AG20443 (cell line): ENCODE measurements at places on chromosomes 13 and 19.

DNA sequence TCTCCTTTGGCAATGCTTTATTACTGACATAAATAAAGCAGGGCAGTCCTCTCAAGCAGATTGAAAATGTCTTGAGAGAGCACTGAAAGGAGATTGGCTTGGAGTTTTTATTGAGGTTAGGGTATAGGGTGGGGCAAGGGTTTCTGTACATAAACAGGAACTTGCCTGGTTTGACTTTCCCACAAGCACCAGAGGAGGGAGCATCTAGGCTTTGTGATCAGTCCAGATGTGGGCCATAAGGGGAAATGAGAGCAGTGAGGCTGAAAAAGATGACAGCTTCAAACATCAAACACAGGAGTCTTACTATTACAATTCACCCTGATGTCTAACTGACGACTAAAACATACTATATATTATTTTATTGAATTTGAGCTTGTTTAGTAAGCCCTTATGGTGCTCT, 260.9 kb downstream of the MTUS2 start:
- DNase-seq = no peak

GRCh38 chr13:92512852-92513251, 713.8 kb upstream of the GPC6 start:
- no peak for DNase-seq

DNA sequence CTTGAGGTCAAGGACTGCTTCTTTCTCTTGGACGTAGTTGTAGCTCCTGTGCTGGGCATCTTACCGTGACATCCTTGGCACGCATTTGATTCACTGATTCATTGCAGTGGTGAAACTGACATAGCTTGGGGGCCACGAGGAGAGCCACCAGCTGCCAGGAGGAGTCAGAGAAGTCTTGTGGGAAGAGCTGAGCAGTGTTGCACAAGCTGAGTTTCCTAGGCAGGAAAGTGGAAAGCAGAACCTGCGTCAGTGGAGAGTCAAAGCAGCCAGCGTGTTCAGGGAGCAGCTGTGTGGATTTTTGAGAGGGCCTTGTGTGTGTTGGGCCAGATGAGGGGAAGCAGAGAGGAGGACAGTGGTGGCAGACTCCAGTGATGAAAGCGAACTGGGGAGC, 5.3 kb upstream of the GPR183 start:
- DNase-seq = peak; percentile 92

DNA sequence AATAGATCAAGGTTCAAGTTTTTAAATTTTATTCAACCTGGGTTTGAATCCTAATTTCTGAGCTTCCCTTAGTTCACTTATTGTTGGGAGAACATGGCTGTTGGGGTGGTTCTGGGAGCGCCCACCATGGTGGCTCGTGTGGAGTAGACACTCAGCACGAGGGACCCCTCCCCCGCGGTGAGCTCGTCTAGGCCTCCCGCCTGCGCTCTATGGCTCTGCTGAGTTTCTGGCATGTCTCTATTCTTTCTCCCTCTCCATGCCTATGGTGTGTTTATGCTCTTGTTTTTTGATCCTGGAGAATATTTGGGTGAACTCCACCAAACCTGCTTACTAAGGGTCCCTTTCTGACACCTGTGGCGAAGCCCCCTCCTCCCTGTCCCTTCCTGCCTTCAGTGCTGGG, 1.6 kb upstream of the EPN1 start:
- no peak for DNase-seq

GRCh38 chr13:85974608-85975366, 175.6 kb upstream of the SLITRK6 start:
- DNase-seq = no peak

DNA sequence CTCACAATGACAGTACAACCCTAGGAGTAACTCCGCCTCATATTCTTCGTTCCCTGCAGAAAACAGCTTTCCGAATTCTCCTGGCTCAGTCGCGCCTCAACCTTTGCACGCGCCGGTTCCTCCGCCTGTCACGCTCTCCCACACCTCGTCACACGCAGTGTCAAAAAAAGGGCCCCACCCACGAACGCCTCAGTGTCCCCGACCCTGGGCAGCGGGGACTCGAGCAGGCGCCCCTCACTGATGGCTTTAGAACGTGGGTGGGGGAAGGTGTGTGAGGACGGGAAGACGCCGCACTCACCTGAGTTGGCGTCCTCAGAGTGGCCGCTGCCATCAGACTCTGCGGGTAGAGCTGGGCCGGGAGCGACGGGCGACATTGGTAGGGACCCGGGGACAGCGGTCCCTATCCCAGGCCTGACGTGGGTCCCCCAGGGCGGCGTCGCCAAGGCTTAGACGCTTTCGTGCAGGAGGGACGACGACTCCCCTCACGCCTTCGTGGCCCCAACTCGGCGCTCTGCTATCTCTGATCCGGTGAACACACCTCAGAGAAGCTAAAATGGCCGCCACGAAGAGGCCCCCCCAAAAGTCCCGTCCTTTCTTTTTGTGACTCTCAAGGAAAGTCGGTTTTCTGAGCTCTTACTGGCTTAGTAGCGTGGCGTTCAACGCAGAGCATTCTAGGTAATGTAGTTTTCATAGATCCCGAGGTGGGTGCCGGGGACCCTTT, at the start of gene ZNF154:
Gene ZNF154 (minus strand): TSS at position 564 of the 721 bp plus-strand sequence. CDS start 233 bp downstream, at position 331.
- peak; percentile 81 for DNase-seq

DNA sequence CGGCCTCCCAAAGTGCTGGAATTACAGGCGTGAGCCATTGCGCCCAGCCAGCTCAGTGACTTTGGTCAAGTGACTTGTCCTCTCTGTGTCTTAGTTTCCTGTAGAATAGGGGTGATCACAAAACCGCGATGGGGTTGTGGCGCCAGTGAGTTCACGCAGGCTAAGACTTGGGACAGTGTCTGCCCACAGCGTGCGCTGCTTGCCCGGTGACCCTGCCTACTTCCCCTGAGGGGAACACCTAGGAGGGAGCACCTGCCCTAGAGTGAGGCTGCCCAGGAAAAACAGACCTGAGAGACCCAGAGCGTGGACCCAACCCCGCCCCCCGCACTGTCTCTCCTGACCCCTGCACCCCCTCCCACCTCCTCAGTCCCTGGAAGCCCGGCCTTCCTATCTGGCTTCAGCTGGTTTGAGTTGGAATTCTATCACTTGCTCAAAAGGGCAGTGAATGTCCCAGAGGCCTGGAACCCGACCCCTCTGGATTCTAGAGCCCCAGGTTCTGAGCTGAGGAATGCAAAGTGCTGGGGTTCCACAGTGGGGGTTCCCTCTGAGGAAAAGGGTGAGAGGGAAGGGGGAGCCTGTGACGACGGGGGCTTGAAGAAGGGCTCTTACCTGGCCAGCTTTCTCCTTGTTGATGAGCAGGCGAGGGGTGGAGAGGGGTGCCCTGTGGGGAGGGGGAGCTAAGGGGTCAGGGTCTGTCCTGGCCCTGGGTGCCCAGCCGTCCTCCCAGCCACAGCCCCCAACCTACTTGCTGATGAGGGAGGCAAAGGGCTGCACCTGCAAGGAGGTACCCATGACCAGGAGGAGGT, 2.2 kb upstream of the RINL start:
- DNase-seq = no peak

GRCh38 chr13:21014139-21014501, 47.3 kb downstream of the LATS2 start:
- DNase-seq = no peak

- no peak for DNase-seq
Observed at GRCh38 chr19:18906605-18907519, 10.9 kb upstream of the CERS1 start.

GRCh38 chr19:45508861-45509691, 1.8 kb downstream of the VASP start:
- DNase-seq = peak; percentile 87

- DNase-seq = no peak
Observed at GRCh38 chr19:32802840-32803239, 66.7 kb downstream of the SLC7A9 start.

DNA sequence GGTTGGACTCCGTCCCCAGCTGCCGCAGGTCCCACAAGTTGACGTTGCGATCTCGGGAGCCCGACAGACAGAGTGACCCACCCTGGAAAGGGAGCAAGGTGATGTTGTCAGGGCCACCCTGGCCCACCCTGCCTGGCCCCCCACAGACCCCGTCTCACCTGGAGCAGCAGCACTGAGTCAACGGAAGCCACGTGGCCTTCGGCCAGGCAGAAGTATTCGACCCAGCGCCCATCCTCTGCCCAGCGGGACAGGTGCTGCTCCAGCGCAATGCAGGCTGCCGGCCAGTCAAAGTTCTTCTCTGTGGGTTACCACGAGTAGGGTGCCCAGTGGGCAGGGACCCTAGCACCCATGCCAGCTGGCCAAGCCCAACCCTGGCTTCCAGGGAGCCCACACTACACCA, 1.8 kb downstream of the FBXW9 start:
- DNase-seq = no peak

- peak; percentile 60 for DNase-seq
Observed at GRCh38 chr13:99442273-99442895, 58.9 kb upstream of the TM9SF2 start.

DNA sequence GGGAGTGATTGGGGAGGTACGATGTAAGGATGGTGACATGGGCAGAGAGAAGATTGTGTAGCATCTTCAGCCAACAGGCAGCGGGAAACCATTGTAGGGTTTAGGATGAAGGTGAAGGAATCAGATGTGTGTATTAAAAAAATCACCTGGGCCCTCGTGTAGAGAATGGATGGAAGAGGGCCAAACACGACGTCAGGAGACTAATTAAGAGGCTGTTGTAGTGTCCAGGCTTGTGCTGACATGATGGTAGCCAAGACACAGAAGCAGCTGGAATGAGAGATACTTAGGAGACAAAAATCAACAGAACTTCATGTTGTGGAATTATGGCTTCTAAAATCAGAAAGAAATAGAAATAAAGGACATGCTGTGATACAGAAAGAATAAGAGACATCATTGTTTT, 41.2 kb upstream of the ARGLU1 start:
- DNase-seq = no peak

- DNase-seq = peak; percentile 75
Observed at GRCh38 chr19:15331419-15332310, 674 bp downstream of the BRD4 start.

DNA sequence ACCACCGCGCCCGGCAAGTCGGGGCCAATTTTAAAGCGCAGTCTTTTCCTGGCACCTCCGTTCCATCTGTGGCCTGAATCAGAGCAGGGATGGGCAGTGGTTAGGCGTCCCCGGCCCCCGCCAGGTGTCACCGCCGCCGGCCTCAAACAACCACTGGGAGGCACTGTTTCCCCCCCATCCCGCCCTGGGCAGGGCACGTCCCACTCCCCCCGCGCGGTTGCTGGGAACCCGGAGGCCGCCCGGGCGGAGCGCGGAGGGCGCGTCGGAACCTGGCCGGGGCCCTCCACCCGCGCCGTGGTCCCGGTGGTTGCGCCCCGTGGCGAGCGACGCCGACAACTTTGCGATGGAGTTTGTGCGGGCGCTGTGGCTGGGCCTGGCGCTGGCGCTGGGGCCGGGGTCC, at the start of gene GRIN3B:
Gene GRIN3B (plus strand): TSS at position 325 of the 400 bp plus-strand sequence. CDS start 19 bp downstream, at position 344.
- peak; percentile 84 for DNase-seq

GRCh38 chr13:81275666-81276258, 934.8 kb upstream of the SPRY2 start:
- DNase-seq = no peak

DNA sequence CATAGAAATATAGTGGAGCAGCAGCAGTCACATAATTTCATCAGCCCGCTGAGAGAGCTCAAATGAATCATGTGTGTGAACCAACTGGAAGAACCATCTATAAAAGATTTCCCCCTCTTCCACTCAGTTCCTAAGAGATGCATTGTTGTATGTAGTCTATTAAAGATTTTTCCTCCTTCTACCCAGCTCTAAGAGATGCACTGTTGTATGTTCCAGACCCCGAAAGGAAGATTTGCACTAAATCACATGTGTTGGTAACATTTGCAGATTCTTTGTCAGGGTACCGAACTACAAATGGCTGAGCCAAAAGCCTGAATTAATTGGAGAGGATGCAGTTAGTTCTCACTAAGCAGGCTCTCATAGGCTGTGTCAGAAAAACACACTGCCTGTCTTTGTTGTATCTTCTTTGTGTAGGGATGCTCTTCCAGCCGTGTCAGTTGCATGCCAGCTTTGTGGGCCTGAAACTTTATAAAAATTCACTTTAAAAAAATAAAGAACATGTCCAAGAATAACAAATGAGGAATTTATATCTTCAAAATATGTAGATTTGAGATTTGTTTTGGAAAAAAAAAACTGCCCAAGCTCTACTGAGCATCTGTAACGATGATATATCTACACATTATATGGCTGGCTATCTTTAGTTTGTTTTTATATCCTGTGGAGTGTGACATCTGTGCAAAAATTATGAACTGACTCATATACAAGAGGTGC, 223.1 kb downstream of the MZT1 start:
- no peak for DNase-seq

GRCh38 chr13:112241288-112241687, 134.9 kb upstream of the SPACA7 start:
- DNase-seq = no peak

DNA sequence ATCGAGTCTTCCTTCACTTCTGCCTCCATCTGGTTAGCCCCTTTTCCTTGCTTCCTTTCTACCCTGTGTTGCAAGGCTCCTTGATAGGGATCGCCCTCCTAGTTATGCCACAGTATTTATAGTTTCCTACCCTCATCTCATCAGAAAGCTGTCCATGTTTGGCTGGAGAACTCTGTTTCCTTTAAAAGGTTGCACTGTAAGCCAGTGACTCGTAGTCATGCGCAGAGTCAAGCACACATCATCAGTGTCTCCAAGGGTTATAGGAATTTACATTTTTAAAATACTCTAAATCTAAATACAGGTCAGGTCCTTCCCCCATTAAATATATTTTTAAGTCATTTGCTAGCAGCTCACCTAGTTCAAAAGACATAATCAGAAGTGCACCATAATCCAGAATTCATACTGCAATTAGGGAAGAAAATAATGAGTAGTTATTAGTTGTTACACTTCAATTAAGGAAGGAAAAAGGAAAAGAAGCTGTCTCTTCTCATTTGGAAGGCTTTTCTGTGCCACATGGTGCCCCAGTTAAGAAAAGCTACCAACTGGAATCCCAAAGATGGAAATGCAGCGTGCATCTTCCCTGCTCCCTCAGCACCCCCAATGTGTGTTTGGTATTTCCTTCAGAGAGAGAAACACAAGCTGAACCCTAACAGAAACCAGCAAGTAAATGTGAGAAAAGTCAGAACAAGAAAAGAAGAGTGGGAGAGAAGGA, 81.0 kb downstream of the GPR12 start:
- peak; percentile 61 for DNase-seq

GRCh38 chr13:105232439-105232838, 1303.0 kb downstream of the EFNB2 start:
- DNase-seq = peak; percentile 11

DNA sequence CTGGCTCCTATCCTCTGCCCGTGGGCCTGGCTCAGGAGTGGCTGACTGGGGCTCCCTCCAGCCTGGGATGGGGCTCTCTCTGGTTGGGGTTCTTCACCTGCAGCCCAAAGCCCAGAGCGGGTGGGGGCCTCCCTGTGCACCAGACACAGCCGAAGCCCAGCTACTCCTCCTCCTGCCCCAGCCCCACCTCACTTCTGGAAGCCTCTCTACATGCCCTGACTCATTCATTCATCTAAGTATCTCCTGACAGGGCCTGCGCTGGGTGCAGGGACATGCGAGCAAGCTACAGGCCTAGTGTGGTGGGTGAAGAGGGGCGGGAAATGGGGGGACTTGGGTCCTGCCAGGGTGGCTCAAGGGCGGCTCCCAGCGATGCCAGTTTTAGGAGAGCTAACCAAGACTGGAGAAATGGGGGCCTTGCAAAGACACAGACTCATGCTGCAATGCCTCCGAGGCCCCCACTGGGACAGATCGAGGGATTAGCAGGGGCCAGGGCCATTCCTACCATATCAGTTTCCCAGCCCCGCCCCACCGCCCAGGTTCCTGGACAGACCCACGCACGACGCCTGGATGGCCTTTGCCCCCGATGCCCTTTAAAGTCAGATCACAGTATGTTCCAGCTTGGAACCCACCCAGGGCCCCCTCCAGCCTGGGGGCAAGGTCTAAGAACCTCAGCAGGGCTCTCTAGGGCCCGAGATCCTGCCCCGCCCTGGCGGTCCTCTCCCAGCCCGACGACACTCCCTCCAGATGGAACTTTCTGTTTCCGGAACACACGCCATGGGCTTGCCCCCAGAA, 12.6 kb downstream of the LSM4 start:
- no peak for DNase-seq
